ENCODE measurements at places on chromosomes 4 and X.

GRCh38 chrX:120357186-120357585 lies 4.7 kb upstream of the ATP1B4 start:
- no peak for DNase-seq

DNA sequence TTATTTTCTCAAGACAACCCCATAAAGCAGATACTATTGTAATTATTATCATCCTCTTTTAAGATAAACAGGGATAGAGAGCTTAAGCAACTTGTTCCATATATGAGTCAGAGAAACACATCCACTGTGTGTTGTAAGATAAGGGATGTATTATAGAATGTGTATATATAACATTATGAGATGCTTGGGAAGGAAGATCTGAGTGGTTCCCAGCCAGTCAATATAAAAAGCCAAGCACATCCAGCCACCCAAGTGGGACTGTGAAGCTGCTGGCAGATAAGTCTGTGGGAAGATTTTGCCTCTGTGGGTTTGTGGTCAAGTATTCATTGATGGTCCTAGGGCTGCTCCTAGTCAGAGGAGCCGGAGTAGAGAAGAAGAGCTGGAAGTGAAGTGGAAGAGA lies 16.5 kb upstream of the BMPR1B start:
- DNase-seq, result no peak

- peak; percentile 13 for DNase-seq
Observed at GRCh38 chr4:77308843-77309242, 151.8 kb downstream of the CCNG2 start.

DNA sequence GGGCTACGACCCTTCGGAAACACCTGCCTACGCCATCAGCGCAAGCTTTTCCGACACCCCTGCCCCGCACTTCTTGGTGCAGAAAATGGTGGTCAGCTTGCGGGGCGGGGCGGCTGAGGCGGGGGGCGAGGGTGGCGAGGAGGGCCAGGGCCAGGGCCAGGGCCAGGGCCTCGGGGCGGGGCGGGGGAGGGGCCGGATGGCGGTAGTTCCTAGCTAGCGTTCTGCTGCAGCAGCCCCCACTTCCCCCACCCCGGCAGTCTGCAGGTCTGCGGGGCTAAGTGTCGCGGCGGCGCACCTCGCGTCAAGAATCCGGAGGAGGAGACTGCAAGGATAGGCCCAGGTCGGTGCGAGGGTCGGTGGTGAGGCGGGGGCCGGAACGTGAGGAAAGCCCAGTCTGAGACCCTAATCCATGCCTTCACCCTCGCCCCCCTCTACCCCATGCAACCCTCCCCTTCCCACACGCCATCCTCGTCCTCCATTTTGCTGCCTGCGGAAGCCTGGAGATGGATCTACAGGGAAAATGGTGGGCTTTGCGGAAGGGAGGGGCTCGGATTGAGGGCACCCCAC lies 600 bp downstream of the BEX4 start:
- DNase-seq, result no peak

All from AG09309 (cell line).